Bronchial epithelial cell (primary cell): ENCODE measurements at places on chromosomes 12 and 14.
A peak's percentile ranks its signal among the peaks of the same experiment; 100 is the strongest.

- DNase-seq = no peak
These were observed 227.5 kb downstream of the GXYLT1 start for GRCh38 chr12:41917181-41917580.

GRCh38 chr12:95548056-95548538 lies 3.2 kb downstream of the USP44 start:
- DNase-seq = no peak

DNA sequence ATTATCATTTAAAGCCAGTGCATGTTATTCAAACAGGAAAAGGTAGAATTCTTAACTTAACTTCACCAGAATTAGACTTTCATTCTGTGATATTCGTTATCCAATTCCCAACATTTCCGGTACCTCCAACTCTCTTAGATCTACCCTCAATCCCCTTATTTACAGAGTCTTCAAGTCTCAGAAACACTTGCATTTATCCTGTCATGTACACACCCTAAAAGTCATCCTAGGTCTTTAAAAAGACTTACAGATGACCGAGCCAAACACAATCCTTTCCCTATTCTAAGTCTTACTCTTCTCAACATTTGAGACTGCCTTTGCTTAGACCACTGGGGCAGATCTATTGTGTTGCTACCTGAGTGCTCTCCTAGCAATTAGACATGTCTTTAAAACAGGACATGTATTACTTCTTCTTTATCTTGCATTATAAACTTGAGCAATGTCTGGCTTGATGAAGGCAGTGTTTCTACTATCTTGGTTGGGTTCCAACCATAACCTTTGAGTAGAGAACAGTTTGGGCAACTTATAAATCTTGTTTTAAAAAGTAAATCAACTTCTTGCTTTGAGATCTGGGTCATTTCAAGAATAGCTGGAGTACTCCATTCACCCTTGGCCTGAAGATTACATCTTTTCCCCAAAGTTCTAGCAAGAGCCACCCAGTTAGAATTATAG lies 140.6 kb upstream of the PLEKHG7 start:
- DNase-seq = no peak

DNA sequence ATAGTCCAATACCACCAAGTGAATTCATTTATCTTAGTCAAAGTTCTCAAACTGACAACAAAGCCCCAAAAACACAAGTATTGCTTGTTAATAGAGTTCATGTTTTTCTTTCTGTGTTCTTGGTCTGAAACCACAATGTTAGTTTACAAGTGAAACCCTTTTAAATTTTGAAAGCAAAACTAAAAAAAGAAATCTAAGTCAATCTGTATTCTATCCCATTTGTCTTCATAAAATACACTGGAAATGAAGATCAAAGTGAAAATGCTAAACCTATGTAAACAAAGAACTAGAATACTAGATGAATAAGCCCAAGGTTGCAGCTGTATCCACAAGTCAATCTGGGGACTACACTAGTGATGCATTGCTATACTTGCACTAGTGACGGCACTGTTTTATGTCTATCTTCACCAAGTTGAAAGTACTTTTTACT lies 10.4 kb downstream of the MAP4K5 start:
- peak; percentile 49 for DNase-seq

GRCh38 chr14:85263916-85264675 lies 265.8 kb upstream of the FLRT2 start:
- DNase-seq = no peak

DNA sequence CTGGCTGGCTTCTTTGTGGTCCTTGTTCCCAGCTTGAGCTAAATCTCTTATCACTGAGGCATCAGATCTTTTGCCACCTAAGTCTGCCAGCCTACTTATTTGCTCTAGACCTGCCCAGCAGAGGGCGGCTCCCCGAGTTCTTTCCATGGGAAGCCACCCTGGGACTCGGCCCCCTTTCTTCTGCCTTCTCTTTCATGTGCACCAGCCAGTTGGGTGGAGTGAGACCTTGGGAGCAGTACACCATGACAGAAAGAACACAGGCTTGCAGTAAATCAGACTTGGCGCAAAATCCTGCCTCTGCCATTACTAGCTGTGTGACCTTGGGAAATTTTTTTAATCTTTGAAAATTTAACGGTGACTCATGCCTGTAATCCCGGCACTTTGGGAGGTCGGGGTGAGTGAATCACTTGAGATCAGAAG lies 7.4 kb downstream of the SMAGP start:
- peak; percentile 29 for DNase-seq

- no peak for DNase-seq
These were observed 108.0 kb upstream of the TMEM132D start for GRCh38 chr12:130011611-130012385.

- DNase-seq = no peak
These were observed 63.1 kb upstream of the ARID2 start for GRCh38 chr12:45666396-45666795.

- DNase-seq = no peak
These were observed 1.5 kb upstream of the POU6F1 start for GRCh38 chr12:51219322-51219721.

GRCh38 chr12:121003650-121004049 lies 12.6 kb downstream of the C12orf43 start:
- no peak for DNase-seq

- no peak for DNase-seq
These were observed 30.6 kb upstream of the SYCP3 start for GRCh38 chr12:101769865-101770264.

DNA sequence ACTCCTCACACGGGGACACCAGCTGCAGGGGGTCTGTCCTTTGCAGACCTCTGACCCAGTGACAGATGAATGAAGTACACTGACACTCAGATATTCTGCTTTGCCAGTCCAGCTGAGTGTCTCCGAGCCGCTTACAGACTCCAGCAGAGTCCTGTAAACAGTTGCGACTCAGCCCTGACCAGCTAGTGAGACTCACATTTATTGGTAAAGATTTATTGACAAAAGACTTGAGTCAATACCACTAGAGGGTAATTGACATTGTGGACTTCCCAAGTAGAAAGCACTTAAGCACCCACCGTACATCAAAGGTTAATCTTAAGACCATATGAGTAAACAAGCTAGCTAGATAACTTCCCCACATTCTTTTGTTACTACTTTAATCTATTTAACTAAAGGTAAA lies 9.8 kb upstream of the FKBP4 start:
- DNase-seq = no peak

DNA sequence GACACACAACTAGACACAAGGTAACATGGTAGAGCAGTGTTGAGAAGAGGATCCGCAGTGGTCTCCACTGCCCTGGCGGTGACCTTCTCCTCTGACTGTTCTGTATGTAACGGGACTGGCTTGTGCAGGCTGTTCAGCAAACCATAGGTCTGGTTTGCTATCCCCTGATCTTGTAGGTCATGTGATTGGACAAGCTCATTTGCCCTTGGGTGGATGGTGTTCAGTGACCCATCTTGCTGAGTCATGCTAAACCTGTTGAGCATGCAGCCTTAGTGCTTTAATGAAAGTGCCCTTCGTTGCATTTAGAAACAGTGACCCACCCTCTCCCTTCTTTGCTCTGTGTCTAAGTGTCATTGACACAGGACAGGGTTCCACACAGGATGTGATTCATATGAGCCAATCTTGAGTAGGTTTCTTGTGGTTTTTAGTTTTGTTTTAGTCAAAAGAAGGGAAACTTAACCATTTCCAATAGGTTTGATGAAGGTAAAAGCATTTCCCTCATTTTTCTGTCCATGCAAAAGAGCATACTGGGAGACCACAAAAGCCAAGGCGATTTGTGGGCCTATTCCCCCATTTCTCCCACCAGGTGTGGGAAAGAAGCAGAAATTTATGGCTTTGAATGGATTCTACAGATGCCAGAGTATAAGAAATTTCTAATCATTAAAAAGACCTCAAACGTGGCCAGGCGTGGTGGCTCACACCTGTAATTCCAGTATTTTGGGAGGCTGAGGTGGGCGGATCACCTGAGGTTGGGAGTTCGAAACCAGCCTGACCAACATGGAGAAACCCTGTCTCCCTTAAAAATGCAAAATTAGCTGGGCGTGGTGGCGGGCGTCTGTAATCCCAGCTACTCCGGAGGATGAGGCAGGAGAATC lies 32.6 kb upstream of the HIF1A start:
- peak; percentile 89 for DNase-seq
